ENCODE measurements at places on chromosomes 12 and 14.

- DNase-seq: no peak
Observed at GRCh38 chr12:104566244-104566993, 109.7 kb downstream of the CHST11 start.

DNA sequence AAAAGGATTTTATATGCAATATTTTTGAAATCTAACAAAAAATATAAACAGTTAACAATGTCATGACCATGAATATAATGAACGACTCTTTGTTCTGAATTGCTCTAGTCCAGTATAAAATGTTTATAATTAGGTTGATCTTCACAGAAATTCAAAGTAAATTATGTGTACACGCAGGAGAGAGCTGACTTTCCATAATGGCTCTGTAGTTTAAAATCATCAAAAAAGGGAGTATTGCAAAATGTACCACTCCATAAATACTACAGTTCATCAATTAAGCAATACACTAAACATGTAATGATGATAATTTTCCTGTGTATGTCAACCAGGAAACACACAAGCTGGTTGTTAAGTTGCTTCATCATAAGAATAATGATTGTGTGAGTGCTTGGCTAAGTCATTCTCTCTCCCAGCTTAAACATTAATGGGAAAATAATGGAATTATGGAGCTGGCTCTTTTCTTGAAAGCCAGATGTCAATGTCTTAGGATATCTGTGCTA is 189.5 kb upstream of the PLEKHG7 start:
- DNase-seq: no peak

DNA sequence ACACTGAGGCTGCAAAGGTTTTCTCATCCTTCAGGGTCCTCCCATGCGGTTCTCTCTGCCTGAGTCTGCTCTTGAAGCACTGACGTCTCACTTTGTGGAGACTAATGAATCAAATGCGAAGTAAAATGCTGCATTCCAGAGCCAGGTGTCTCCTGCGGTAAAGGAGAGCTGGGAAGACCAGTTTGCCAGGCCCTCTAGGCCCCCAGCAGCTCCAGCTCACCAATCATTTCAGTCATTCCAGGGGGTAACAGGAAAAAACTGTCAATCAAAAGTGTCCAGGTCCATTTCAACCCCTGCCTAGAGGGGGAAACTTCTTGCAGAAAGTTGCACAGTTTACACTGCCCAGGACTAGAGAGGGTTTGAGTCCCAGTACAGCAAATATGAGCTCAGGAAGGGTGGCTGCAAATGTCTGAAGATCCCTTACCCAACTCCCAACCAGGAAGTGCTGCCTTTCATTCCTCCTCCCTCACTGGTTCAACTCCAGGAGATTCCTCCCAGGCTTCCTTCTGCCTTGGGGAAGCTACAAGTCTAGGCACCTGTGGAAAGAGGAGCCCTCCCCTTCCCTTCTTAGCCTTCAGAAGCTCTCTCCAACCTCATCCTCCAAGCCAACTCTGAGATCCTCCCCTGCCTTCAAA is 2.7 kb upstream of the NXPH4 start:
- DNase-seq: peak; percentile 61

DNA sequence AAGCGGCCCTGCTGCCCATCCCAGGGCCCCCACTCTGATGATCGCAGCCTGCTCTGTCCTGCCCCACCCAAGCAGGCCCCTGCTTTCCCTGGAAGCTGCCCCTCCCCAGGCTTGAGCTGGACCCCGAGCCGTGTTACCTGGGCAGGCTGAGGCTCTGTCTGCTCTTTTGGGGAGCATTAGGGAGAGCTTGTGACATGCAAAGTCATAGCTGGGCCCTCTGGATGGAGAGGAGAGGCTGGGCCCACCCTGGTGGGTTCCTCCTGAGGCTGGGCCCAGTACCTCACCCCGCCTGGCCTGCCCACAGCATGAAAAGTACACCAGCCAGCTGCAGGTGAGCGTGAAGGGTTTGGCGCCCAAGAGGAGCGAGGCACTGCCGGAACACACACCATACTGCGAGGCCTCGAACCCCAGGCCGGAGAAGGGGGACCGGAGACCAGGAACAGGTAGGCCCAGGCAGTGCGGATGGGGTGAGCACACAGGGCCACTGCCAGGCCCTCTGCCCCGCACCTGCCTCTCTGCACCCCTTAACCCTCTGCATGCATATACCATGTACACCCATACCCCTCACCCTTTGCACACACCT is 15.0 kb downstream of the CEP170B start:
- DNase-seq: no peak

GRCh38 chr14:91885113-91885712 is 17.9 kb upstream of the TC2N start:
- DNase-seq: no peak

DNA sequence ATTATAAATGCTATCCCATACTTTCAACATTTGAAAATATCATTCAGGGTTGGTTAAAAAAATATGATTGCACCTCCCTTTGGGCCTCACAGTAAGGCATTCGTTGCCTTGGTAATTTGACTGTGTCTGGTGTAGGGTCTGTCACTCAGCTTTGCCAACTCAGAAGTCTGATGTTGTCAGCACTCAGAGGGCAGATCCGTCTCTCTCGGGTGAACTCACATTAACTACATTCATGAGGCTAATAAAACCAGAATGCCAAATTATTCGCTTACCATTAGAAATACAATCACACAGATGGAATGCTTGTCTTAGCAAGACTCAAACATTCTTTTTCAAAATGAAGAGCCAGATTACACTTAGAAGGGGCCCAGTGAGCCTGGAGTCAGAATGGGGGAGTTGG is 53.0 kb downstream of the NPAS3 start:
- no peak for DNase-seq

GRCh38 chr12:6080149-6081045 is 44.1 kb downstream of the VWF start:
- peak; percentile 71 for DNase-seq

GRCh38 chr12:47577206-47577989 is 128.4 kb downstream of the RPAP3 start:
- no peak for DNase-seq

DNA sequence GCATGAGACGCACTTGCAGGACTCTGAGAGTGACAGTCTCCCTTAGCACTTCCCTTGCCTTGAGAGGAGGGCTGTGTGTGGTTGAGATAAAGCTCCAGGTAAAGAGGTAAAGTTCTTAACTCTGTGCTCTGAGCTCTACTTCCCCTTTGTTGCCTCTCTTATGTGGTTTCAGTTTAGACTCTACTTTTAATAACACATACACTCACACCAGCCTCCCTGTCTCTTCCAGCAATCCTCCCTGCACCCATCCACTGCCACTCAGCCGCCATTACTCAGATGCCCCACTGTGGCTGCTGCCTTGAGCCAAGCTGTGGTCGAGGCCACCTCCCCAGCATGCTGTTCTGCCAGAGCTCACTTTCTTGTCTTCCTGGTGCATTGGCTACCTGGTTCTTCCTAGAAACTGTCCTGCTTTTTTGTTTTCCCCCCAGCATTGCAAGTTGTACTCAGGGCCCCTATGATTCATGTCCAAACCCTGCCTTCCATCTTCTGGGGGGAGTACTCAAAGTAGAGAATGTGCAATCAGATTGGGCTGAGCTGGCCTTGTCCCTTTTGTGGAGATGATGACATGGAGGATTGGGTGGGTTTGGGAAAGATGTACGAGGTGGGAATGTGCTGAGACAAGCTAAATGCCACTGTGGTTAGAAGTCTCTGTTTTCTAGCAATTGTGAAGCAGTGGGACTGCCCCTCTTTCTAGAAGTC is 115.5 kb upstream of the PARP11 start:
- no peak for DNase-seq

- no peak for DNase-seq
Observed at GRCh38 chr12:47894068-47894467, 10.7 kb downstream of the VDR start.

DNA sequence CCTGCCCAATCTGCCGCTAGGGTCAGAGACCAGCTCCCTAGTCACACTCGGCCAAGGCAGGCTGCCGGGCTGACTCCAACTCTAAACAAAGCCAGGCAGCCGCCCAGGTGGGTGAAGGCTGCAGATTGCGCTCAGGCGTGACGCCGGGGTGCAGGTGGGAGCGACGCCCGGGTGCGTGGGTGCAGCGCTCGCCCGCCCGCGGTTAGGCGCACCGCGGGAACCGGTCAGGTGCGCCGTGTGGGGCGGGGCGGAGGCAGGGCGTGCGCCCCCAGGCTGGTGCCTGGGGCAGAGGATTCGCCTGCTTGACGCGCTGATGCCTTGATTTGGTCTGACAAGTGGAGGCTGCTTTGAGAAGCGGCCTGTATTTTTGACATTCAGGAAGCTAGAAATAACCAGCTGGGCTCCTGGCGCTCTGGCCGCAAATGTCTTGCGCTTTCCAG is 126.7 kb upstream of the HIF1A start:
- peak; percentile 79 for DNase-seq

DNA sequence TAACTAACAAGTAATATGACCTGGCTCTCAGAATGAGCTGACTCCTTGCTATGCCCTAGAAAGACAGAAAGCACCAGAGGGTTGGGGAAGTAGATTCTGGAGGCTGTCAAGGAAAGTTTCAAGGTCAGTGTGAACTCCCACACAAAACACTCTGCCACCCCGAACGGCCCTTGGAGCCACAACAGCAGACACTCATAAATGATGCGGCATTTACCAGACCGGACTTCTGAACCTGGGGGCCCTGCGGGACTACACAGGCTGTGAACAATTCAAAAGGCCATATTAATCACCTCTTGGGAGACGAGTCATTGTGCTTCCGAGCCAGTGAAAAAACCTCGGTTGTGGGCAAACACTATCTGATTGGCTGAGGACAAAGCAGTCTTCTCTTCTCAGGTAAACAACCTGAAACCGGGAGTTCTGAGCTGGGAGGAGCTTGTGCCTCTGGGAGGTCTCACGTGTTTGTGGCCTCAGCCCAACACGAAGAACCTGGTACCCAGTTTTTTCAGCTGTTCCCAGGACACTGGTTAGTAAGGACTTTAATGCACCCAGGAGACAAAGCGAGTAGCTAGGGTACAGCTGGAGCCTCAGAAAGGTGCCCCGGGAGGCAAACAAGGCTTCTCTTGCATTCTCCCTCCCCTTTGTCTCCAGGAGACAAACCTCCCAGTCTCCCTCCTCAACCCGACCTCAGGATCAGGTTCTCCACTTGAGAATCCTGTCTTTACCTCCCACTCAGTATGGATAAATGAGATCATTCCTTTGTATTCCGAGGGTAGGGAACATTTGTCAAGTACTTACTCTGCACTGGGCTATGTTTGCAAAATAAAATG is 35.3 kb downstream of the VWF start:
- DNase-seq: peak; percentile 81

DNA sequence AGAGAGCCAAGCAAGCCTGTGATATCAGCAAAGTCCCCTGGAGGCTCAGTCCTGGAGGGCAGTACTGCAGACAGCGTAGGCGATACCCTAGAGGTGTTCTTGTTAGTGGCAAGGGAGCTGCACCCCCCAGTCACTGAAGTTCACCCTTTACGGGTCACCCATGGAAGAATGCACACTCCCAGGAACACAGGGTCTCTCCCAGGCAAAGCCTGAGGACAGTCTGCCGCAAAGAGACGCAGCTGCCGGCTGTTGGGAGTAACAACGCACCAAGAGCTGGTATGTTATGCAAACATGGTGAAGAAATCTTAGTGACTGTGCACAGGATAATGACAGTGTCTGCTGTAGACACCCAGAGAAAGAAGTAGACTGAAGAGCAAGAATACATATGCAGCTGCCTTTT is 43.5 kb upstream of the NOS1 start:
- DNase-seq: no peak

DNA sequence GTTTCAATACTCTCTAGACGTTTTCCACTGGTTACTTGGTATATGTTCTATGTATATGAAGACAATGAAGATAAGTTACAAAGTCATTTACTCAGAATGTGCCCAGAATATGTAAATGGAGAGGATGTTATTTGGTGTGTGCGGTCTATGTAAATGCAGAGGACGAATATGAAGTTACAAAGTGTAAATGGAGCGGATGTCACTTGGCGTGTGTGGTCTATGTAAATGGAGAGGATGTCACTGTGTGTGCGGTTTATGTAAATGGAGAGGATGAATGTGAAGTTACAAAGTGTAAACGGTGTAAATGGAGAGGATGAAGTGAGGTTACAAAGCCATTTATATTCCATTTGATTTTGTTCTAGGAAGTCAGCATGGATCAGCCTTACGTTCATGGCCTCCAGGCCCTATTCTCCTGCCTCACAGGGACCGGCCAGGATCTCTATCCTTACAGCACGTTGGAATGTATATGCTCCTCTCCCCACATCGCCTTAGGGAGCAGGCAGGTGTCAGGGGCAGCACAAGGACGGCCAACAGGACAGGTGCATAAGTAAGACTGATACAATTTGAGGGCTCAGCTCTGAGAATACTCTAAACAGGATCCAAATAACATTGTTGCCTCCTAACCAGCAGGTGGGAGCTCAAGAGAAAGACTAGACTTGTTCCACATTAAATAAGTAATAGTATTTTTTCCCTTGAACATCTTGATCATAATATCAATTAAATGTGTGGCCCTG is 42.4 kb downstream of the GLRX5 start:
- no peak for DNase-seq

DNA sequence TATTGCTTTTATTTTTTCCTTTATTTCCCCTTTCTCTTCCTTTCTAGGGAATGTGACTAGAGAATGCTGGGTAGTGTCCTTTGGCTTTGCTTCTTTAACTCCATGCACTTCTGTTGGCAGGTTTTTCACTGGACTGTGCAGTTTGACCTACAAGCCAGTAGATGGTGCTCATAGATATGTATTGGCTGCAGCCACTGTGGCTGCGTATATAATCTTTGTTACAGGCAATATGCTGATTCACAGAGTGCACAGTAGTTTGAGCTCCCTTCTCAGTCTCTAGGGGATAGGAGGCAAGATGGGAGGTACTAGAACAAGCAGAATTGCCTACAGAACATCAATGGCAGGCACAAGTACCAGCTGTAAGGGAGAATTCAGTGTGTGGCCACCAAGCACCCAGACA is 503.5 kb downstream of the LRFN5 start:
- DNase-seq: no peak

GRCh38 chr12:54201001-54201794 is 12.4 kb upstream of the SMUG1 start:
- DNase-seq: peak; percentile 71
